ENCODE measurements at places on chromosomes 7 and 10.

- DNase-seq = peak; percentile 3
These were observed 301.5 kb downstream of the FZD1 start for GRCh38 chr7:91565499-91566401.

GRCh38 chr10:9052767-9053166, 998.3 kb downstream of the GATA3 start:
- DNase-seq = no peak

GRCh38 chr10:9166770-9167169, 1112.3 kb downstream of the GATA3 start:
- DNase-seq = peak; percentile 3

- no peak for DNase-seq
These were observed 24.7 kb upstream of the ADCYAP1R1 start for GRCh38 chr7:31027161-31027965.

- DNase-seq = no peak
These were observed 41.6 kb upstream of the CAMK2B start for GRCh38 chr7:44366986-44367385.

DNA sequence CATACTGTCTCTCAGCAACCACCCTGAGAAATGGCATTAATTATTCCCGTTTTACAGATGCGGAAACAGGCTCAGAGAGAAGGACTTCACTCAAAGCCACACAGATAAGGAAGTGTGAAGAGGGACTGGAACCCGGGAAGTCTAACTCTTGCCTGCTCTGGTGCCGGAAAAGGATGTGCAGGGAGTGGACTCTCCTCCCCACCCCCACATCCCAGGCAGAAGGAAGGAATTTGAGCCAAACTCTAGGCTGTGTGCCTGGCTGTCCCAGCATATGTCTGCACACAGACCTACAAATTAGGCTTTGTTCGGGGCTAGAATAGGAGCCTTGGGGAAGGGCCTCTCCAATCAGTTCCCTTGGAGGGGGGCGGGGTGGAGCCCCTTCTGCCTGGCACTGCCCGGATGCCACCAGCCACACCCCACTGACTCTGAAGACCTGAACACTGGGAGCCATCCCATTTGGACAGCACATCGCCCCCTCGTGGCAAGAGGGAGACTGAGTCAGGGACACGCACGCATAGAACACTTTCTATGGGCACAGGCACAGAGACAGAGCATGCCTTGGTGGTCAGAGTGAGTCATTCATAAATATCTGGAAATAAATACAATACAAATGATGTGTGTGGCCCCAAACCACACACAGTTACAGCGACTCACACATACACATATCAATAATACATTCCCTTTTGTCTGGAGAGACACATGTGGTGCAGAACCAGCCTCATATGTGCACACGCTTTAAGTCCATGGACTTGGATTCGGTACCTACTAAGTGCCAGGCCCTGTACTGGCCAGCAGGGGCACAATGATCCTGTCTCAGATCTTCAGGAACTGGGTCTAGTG, 13.1 kb downstream of the LZTS2 start:
- peak; percentile 94 for DNase-seq

GRCh38 chr10:24351961-24352360, 143.0 kb downstream of the KIAA1217 start:
- peak; percentile 27 for DNase-seq

GRCh38 chr7:45021604-45022296, 21.7 kb downstream of the CCM2 start:
- DNase-seq = peak; percentile 73

DNA sequence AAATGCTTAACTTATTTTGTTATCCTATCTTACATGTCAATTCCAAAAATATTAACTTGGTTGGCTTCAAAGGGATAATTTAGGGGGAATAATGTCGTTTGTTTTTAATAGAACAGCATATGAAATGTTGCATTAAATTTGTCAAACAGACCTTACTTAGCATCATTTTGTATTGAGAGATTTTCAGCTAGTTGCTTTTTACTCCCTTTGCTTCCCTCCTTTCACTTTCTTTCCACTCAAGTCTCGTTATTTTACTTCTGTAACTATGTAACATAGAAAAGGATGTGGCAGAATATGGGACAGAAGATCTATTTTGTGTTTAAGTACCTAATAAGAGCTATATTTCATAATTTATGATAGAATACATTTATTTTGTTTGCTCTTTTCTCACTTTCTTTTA, 2.6 kb downstream of the PHYHIPL start:
- no peak for DNase-seq

DNA sequence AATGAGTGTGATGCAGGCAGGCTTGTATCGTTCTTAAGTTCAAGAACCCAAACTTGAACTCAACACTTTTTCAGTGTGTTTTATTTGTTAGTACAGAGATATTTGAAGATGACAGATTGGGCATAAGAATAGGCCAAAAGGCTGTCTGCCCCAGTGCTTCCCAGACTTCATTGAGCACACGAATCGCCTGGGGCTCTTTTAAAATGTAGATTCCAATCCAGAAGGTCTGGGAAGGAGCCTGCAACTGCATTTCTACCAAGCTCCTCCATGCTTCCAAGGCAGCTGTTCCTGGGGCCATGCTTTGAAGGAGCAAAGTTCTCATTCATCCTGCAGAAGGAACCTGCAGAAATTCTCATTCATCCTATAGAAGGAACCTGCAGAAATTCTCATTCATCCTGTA, 114.5 kb upstream of the INSYN2A start:
- DNase-seq = no peak

DNA sequence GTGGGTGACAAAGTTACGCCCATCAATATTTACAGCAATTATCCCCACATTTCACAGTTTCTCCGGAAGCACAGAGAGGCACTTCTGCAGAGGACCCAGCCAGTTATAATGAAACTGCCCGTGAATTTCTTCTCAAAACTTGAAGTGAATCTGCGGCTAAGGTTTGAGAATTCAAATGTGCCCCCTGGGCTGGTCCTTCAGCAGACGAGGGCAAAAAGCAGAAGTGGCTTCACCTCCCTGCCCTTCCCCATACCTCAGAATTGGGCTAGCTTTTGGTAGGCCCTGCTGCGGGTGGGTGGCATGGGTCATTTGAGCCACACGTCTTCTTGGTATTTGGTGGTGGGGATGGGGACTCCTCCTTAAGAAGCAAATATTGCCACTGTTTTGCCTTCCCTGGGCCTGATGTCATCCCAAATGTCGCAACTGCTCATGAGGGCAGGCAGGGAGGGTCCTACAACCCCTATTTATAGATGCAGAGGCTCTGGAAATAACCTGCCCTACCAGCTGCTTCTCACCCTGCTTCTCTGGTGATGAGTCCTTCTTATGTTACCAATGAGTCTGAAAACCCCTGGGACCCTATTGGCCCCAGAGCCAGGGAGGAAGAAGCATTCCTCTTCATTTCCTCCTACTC, 16.6 kb upstream of the WDFY4 start:
- no peak for DNase-seq

DNA sequence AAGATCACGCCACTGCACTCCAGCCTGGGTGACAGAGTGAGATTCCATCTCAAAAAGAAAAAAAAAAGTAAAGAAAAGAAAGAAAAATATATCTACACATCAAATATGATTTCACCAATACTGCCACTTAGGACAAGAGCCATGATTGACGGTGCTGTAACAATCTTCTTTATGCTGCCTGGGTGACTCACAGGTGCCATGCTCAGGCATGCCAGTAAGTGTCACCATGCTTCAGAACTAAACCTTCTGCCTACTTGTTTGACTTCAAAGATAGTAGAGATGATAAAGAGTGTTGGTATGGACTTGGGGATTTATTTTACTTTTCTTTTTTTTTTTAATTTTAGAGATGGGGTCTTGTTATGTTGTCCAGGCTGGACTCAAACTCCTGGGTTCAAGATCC, 33.6 kb upstream of the DNMBP start:
- peak; percentile 74 for DNase-seq

- DNase-seq = no peak
These were observed 7.4 kb upstream of the HBP1 start for GRCh38 chr7:107161415-107161814.

GRCh38 chr7:100835903-100836811, 8.8 kb upstream of the EPHB4 start:
- peak; percentile 25 for DNase-seq

GRCh38 chr7:134440067-134440466, 18.8 kb downstream of the AKR1B1 start:
- no peak for DNase-seq

GRCh38 chr10:96279191-96279641, 7.8 kb upstream of the BLNK start:
- no peak for DNase-seq

GRCh38 chr7:75715864-75716263, 22.9 kb downstream of the HIP1 start:
- DNase-seq = no peak

GRCh38 chr7:91892099-91892705, 11.7 kb upstream of the MTERF1 start:
- peak; percentile 35 for DNase-seq

DNA sequence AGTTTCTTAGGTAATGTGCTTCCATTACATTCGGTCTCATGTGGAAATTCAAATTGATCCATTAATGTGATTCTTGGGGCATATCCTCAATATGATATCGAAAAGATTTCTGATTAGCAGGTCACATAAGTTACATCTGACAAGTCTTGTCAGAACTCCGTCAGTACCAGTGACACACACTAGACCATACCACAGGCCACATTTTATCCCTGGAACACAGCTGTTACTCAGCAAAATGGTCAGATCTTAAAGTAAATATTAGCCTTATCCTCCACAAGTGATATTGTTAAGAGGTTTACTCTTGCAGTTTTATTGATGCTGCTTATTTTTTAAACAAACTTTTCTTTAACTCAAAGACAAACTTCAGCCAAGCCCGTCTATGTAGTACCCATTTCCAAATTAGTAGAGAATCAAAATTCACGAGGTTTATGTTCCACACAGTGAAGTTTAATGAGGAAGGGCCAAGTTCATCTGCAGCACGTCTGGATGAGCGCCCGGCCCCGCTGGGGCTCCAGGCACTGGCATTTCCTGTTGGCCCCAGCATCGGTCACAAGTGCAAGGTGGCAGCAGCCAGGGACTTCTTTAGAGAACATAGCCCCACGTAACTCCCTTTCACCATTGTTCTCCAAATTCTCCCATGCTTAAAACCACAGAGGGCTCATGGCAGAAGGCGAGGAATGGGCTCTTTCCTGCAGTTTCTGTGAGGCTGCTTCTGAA, 132.2 kb downstream of the VIPR2 start:
- peak; percentile 63 for DNase-seq

DNA sequence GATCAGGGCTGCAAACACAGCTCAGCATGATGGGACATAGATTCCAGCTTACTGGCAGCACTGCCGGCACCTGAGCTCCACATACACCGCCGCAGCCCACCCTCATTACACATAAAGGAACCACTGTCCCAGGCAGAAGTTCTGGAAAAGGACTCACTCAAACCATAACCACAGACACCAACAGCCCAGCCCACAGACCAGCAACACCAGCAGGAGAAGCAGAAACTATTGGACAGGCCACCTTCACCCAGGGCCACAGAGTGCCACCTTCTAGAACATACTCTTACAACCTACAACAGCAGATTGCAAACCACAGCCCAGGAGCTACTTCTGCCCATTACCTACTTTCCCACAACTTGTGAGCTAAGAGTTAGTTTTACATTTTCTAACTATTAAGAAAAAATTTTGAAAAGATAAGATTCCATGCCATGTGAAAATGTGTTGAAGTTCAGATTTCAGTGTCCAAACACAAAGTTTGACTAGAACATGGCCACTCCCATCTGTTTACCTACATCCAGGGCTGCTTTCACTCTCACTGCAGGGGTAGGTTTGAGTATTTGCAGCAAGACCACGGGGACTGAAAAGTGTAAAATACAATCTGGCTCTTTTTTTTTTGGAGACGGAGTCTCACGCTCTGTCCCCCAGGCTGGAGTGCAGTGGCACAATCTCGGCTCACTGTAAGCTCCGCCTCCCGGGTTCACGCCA, 153.0 kb downstream of the TNS3 start:
- no peak for DNase-seq

DNA sequence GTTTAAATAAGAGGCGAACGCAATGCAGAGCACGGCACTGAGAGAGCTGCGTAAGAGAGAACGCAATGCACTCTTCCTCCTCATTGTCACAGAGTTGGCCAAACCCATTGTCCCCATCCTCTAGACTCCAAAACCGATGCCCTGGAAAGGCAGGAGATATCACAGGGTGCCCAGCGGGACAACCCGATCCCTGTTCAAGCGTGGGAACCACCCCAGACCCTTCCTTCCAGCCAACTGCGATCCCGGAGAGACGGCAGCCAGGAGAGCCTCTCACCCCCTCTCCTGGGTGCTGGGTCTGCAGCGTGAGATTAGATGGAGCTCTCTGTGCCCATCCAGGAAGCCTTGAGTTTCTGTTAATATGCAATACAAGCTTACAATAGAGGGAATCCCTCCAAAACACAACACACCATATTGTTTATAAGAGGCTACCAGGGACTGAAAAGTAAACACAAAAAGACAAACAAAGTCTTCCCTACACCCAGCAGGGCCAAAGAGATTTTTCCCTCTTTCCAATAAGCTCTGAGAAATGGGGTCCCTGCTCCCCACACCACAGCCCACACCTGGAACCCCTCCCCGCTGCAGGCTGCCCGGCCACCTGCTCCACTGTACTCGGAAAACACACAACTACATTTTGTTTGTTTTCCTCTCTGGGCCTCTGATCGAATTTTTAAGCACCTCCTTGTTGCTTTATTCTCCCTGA, 187.6 kb downstream of the ADARB2 start:
- DNase-seq = no peak

DNA sequence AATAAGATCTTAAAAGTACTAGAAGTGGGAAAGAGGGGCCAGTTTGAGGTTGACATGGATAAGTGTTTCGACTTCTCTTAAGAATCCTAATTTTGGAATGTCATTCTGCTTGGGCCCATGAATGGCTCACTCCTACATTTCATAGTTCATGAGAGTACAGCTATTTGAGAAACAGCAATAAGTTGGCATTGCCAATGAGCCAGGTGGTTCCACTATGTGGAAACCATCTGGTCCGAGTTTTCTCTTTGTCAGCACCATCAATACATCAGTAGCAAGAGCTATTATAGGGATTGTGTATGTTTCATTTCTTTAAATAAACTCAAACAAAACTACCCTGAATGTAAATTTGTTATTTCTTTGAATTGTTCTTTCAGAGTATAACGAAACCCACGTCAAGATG, 78.1 kb upstream of the NEBL start:
- DNase-seq = no peak

GRCh38 chr10:128161031-128161430, 34.8 kb upstream of the MKI67 start:
- no peak for DNase-seq

- no peak for DNase-seq
These were observed 2.4 kb upstream of the WIPI2 start for GRCh38 chr7:5187605-5188004.

DNA sequence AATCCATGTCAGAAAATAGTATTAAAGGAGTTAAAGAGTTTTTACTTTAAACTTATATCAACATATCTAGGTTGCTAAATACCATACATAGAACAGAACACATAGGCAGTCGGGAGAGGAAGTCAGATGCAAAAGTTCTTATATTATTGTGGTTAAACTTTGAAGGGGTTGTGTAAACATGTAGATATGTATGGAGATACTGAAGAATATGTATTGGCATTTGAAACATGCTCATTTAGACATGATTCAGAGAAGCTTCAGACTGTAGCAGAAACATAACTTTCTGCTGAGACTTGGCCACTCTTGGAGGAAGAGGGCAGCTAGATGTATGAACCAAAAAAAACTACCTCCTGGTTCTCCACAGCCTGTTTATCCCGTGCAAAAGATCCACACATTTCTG, 103.5 kb upstream of the FERD3L start:
- DNase-seq = no peak
